Left forelimb (tissue), 1 donor: ENCODE measurements at places on chromosomes 7 and 10.

- no peak for DNase-seq
Observed at GRCh38 chr7:84701524-84702306, 485.1 kb downstream of the SEMA3D start.

GRCh38 chr10:6401558-6402348 lies 178.3 kb downstream of the PRKCQ start:
- DNase-seq: peak; percentile 72

DNA sequence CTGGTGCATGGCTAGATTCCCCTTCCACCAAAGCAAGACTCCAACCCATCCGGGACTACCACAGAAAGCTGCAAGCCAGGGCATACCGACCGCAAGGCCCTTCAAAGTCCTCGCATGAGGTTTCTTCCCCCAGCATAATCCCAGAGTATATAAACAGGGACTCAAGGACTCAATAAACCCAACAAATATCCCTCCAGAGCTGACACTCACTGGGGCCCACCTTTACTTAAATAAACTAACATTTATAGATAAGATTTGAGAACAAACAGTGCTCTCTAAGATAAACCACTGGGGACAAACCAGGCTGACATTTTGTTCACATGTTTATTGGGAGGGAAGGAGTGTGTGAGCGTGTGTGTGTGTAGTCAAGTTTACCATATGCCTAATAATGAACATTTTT lies 138.2 kb downstream of the ADAM12 start:
- DNase-seq: no peak

GRCh38 chr7:3859431-3859830 lies 558.4 kb downstream of the SDK1 start:
- DNase-seq: no peak

GRCh38 chr7:91566402-91566732 lies 302.1 kb downstream of the FZD1 start:
- DNase-seq: no peak

DNA sequence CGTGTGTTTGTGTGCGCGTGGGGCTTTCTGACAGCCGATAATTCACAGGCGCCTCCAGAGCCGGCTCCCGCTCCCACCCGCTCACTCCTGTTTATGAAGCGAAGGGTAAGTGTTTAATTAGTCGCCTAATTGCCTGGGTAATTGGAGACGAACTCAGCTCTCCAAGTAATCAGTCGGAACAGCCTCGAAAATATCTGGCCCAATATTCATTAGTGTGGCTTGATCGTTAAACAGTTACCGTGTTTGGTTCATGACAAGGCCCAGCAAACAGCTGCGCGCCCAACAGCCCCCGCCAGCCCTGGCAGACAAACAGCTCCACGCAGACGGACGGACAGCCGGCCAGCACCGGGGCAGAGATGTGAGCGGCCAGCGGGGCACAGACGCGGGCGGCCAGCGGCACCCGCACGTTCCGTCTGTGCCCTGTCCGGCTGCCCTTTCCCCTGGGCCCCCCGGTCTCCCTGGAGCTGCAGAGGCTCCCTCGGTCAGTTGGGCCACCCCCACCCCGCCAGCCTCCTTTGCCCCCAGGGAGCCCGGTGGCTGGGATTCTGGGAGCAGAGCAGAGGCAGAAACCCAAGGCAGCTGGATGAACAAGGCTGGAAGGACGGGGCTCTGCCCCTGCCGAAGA lies 98.2 kb downstream of the UNCX start:
- DNase-seq: no peak
